Smooth muscle cell of the brain vasculature (primary cell): ENCODE measurements at places on chromosomes 12 and 14.

DNA sequence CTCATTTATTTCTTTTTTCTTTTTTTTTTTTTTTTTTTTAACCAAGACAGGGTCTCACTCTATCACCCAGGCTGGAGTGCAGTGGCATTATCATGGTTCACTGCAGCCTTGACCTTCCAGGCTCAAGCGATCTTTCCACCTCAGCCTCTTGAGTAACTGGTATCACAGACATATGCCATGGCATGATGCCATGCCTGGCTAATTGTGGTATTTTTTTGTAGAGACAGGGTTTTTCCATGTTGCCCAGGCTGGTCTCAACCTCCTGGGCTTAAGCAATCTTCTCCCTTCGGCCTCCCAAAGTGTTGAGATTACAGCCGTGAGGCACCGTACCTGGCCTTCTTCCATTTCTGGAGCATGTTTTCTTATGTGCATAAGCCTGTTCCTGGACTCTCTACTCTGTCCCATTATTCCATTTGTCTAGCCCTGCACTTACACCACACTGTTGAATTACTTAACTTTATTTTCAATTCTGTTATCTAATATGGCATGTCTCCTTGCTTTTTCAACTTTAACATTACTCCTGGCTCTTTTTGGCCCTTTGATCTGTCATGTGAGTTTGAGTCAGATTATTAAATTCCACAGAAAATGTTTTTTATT is 47.9 kb upstream of the PTGDR start:
- DNase-seq = no peak

- DNase-seq = no peak
Measured at GRCh38 chr12:3295646-3296408, 195.2 kb upstream of the PRMT8 start.

GRCh38 chr12:33156042-33156441 is 259.5 kb upstream of the PKP2 start:
- DNase-seq = no peak

- no peak for DNase-seq
Measured at GRCh38 chr14:103105580-103106150, 11.1 kb downstream of the EXOC3L4 start.
